Activated T-helper 1 cell treated with Interleukin-2 at 50 U/mL for 16 hours (primary cell): ENCODE measurements at places on chromosomes 12 and 14.

- DNase-seq: no peak
Observed at GRCh38 chr12:107349008-107349747, 255.8 kb upstream of the CRY1 start.

DNA sequence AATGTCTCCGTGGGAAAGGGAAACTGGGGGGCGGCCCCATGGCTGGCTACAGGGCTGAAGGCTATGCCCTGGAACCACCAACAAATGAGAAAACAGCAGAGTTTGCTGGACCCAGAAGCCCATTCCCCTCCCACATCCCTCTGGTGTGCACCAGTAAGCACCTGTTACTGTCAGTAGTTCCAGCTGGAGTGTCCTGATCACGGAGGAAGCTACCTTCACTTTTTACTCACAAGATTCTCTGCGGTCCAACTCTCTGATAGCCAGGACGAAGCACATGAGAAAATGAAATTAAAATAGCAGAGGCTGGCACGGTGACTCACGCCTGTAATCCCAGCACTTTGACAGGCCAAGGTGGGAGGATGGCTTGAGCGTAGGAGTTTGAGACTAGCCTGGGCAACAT is 22.7 kb upstream of the MEG3 start:
- no peak for DNase-seq

DNA sequence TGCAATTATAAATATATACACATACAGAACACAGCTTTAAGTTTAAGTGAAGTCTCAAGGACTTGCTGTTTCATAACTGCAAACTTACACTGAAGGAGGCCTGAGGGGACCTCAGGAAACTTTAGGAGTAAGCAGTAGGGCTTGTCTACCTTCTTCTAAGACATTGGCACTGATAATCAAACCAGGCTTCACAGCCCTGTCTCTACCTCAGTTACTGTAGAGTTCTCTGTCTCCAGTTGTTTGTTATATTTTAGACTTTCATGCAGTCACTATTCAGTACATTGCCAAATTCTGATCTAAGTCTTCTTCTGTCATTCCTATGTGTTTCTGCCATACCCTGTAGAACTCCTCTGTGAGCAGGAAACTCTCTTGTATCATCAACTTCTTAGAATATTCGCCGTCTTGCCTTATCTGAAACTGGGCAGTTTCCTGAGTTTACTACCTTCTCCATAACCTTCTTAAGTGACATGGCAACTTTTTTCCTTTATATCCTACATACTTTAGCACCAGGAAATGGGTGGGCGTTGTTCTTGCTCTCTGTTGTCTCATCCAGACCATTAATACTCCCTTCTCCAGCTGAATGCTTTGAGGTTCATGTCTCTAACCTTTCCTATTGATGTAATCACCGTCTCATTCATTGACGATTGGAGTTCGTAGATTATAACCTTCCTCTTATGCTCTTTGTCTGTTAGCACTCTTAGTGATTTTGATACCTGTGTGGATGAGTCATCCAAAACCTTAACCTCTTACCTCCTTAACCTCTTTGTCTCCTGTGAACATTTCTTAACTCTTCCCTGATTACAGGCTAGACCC is 11.4 kb downstream of the APAF1 start:
- DNase-seq: no peak

- no peak for DNase-seq
Observed at GRCh38 chr14:84482256-84483071, 1047.5 kb upstream of the FLRT2 start.
